ENCODE measurements at places on chromosomes 4 and X.
A peak's percentile ranks its signal among the peaks of the same experiment; 100 is the strongest.

- no peak for DNase-seq
Observed at GRCh38 chr4:18733961-18734360, 712.4 kb upstream of the LCORL start.

- no peak for DNase-seq
Observed at GRCh38 chrX:56233100-56233499, 944 bp downstream of the KLF8 start.

DNA sequence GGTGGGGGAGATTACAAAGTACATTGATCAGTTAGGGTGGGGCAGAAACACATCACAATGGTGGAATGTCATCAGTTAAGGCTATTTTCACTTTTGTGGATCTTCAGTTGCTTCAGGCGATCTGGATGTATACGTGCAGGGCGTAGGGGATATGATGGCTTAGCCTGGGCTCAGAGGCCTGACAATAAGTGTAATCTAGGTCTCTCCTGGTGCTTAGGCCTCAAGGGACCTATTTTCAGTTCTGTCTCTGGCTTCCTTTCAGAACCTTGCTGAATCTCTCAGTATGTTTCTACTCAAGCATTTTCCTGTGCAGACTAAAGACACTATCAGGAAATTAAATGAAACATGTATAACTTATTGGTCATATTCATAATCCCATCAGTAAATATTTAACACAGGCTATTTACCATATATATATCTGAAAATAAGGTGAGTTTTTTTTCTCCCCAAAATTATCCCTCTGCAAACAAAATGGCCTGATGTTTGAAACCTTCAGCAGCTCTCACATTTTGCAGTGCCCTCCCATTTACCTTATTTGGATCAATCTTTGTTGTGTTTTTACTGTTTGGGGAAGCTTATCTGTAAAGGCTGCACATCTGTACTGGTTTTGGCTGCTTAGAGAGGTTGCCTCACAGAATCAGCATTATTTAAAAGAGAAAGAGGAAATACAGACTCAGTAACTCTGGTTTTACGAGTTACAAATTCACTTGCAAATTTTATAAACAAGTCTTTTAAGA is 2.3 kb upstream of the ZCCHC4 start:
- DNase-seq, result no peak

DNA sequence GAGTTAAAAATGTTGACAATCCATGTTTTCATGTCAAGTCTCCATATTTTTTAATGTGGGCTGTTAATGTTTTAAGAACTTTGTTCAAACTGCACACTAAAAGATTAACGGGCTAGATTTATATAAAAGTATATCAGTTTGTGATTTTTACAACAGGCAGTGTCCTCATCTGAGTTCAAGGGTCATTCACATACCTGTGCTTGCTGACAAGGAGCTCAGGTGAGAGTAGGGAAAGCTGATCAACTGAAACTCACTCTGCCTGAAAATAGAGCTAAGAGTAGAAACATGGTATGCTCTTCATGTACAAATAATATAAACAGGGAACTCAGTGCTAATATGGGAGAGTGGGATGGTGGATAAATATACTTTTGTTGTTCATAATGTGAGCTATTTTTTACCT is 102.3 kb upstream of the DKK2 start:
- no peak for DNase-seq

DNA sequence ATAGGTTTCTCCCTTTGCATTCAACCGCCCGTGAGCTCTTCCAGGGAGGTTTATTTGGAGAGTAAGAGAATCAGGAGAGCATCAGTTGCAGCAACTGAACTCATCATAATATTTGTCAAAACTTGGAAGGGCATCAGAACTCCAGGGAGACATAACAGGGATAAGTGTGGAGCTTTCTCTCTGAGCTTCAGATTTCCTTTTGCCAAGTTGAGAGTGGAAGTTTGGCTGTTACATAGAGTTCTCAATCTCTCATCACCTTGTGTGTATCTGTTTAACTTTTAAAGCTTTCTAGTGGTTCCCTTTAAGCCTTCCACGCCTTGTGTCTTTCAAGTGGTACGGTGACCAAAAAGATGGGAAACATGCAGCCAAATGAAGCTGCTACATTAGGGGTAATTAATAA is 18.8 kb downstream of the BMP3 start:
- no peak for DNase-seq

DNA sequence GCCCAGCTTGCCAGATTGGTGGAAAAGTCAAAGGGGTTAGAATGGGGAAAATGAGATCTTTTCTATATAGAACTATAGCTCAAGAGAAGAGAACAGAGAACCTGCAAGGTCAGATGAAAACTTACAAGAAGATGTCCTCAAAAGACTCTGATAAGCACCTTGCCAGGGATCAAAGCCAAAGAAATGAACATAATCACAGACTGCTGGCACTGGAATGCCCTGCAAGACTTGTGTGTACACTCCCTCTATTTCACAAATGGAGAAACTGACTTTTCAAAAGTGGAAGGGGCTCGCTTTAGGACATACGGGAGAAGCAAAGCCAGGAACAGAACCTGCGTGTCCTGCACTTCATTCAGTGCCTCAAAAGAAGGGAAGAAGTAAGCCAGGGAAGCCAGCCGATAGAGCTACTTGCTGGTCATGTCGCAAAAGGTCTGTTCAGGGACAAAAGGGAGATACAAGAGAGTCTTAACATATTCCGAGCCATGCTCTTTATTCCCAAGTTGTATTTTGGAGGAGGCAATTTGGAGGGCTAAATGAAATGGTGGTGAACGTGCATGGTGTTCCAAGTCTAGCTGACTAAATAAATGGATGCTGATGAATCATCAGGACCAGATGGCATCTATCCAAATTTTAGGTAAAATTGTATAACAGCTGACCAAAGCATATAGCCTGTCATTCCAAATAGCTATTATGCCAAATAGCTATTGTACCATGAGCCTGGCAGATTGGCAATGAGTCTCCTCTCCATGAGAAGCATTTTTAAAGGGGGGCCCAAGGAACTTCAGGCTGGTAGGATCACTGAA is 175.6 kb upstream of the GPC4 start:
- DNase-seq, result no peak

DNA sequence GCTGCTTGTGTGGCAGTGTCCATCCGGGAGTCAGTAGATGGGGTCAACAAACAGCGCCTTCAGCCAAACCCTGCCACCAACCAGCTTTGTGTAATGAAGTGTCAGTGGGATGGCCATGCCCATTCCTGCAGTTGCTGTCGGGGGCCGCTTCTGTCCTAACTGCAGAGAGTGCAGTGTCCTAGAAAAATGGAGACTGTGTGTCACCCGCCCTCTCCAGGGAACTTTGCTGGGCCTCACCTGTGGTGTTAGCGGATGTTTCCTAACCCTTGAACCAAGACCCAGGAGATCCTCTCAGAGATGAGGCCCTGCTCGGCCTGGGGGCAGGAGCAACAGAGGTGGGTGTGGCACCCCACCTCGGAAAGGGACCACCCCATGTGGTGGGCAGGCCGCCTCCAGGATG is 35.3 kb upstream of the HGFAC start:
- no peak for DNase-seq

GRCh38 chr4:136088211-136088867 is 1444.0 kb downstream of the PCDH18 start:
- no peak for DNase-seq

GRCh38 chr4:11843927-11844326 is 415.2 kb upstream of the HS3ST1 start:
- no peak for DNase-seq

DNA sequence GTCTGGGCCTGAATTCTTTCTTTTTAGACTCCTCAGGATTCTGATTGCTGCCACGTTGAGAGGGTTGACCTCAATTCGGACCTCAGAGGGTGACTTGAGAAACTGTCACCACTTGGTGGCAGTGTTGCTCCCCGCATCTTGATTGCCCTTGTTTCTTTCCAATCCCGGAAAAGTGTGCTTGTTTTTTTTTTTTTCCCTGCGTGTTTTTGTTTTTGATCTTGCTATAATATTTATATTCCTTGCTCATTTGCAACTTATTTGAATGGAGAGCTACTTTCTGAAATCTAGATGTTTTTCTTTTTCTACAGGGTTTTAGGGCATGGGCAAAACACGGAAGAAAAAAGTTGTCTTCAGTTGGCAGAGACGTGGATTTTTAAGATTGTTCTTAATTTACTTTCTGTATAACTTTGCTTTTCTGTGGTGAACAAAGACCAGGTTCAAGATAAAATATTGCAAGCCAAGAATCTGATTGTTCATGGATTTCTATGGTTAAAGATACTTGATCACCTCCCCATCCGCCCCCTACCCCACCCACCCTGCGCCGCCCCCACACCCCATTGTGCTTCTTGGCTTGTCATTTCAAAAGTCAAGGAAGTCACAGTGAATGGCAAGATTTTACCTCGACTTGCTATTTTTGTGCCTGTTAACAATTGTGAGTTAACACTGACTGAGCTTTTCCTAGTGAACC is 102.0 kb downstream of the PTTG2 start:
- peak; percentile 80 for DNase-seq

- peak; percentile 20 for DNase-seq
Observed at GRCh38 chr4:575281-576141, 584 bp downstream of the TMEM271 start.

DNA sequence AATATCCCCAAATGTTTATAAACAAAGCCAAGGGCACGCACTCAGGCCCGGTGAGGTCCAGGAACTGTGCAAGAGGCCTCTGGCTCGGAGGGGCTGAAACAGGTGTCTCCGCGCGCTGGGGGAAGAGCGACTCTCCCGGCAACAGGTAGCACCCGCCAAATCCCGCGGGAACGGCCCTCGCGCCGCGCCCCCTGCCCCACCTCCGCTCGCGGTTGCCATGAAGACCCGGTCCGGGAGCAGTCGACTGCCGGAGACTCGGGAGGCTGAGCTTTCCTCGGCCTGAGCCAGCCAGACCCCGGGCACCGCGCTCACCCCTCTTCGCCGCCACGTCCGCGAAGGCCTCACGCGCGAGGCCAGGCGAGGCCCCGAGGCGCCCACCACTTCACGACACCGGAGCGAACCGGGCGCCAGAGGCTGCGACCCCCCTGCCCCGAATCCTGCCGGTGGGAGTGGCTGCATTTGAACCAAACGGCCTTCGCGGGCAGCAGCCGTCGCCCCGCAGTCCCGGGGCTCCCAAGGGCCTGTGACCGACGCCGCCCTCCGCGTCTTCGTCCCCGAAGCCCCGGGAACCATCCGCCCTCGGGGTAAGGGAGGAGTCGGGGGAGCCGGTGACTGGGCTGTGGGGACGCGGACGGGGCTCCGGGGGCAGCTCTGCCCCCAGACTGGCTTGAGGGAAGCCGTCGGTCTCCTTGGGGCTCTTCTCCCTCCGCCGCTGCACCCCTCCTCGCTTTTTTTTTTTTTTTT is at the start of gene NSUN7:
Gene NSUN7, plus strand, starts transcription at position 239 of the 744 bp plus-strand sequence. CDS start 739 bp downstream, outside the sequence.
- no peak for DNase-seq

GRCh38 chr4:32745351-32745750 is 2025.2 kb downstream of the PCDH7 start:
- DNase-seq, result no peak

- peak; percentile 47 for DNase-seq
Observed at GRCh38 chrX:115679460-115679859, 118.5 kb downstream of the PLS3 start.

GRCh38 chr4:41452484-41453225 is 85.3 kb upstream of the LIMCH1 start:
- no peak for DNase-seq
